ENCODE measurements at places on chromosomes 6 and 20.

DNA sequence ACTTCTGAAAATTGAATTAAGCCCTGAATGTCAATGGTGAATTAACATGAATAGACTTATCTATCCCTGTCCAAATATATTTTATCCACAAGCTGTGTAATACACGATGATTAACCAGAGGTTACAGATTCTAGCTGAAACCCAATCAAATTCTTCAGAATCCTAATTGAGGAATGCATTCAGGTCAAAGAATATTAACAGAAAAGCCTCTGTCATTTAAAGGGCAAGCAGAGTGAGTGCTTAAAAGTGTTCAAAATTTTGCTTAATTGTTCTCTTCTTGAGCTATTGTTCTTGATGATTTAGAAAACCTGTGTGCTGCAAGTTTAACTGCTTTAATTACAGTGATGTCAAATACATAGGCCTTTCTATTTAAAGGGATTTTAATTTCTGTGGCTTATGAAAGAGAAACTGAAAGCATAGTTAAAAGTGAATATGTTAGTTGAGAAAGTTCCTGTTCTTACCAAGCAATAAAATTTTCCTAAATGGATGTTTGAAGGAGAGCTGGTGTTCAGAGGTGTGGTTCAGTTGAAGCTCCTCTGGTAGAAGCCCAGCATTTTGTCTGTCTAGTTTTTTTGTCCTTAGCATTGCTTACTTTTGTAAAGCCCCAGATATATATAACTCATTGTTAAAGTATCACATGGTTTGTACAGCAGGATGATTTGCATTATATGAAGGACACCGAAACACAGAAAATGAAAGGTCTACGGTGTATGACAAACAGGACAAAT, 466.3 kb upstream of the PLCB4 start:
- DNase-seq = no peak

DNA sequence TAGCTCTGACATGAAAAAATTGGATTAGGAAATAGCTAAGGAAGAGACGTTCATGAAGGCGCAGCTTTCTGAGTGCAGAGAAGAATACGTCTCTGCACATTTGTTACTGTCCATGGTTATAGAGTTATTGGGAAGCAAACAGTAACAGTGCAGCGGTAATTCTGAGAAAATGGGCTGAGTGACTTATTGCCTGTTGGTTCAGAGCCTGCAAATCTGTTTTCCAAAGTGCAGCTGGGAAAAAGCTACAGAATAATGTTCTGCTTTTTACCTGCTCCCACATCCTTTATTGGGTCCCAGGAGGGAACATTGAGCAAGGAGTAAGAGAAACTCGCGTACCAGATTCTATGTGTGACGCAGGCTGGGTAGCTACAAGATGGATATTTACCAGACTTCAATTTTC, 160.2 kb downstream of the BTBD3 start:
- DNase-seq = no peak

DNA sequence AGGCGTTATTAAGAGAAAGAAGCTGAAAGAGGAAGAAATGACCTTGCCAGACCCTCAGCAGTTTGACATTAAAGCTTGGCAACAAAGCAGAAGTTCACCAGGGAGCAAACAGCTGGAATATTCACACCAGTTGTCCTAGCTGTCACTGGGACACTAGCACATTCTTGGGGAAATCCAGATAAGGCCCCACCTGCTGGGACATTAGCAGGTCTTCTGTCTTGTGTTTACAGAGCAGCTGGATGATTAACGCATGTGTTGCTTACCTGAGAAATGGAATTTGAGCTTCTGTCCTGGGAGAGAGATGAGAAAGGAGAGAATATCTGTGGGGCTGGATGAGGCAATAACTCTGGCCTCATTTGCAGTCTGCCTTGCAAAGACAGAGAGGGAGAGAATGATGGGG, 137.6 kb upstream of the RIN2 start:
- no peak for DNase-seq

GRCh38 chr6:32167761-32168262, 3.4 kb downstream of the EGFL8 start:
- no peak for DNase-seq

GRCh38 chr20:48949304-48950170, 28.0 kb downstream of the ARFGEF2 start:
- no peak for DNase-seq

DNA sequence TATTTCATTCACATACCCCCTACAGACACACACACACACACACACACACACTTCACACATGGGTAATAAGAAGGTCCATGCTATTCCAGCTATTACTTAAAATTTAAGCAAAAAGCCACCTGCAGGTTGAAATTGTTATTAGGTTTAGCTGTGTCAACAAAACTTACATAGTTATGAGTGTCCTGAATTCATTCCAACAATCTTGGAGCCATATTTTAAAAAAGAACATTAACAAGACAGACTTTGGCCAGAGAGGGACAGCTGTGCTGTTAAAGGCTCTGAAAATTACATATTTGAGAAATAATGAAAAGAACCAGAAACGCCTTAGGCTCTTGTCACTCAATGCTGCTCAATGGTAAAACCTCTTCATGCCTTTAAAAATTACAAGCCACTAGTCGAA, 455.3 kb downstream of the EPM2A start:
- no peak for DNase-seq

GRCh38 chr6:7467007-7467897, 74.2 kb upstream of the DSP start:
- no peak for DNase-seq

DNA sequence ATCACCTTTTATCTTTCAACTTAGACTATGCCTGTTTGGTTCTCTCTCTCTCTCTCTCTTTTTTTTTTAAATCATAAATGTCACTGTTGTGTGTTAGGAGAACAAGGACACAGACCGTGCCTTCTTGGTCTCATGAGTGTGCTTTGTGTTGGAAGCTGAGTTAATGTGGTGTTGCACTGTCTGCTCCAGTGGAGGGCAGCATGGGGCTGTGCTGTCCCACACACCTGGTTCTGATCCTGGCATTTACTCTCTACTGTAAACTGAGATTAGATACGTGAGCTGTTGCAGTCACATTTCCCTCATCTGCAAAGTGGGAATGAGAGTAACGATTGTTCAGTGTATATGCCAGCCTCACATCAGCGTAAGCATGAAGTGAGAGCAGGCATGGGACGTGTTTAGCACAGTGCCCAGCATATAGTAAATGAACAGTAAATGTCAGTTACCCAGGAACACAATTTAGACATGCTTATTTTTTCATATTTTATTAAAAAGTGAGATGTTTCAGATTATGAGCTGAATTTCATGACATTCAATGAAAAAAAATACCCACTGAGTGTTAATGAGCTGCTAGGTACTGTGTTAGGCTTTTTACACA, 161.1 kb downstream of the FARS2 start:
- no peak for DNase-seq

DNA sequence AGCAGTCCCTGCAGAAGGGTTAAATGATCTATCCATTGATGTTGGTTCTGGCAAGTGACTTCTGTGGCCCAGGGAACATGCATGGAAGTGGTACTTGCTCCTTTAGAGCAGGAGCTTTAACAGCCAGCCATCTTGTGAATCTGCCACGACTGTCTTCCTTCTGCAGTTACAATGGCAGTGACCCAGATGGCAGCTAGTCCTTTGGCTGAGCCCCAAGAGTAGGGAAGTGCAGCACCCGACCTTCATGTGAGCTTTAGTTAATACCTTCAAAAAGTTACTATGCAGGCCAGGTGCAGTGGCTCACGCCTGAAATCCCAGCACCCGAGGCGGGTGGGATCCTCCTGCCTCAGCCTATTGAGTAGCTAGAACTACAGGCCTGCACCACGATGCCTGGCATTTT, 66.4 kb downstream of the POPDC3 start:
- no peak for DNase-seq

DNA sequence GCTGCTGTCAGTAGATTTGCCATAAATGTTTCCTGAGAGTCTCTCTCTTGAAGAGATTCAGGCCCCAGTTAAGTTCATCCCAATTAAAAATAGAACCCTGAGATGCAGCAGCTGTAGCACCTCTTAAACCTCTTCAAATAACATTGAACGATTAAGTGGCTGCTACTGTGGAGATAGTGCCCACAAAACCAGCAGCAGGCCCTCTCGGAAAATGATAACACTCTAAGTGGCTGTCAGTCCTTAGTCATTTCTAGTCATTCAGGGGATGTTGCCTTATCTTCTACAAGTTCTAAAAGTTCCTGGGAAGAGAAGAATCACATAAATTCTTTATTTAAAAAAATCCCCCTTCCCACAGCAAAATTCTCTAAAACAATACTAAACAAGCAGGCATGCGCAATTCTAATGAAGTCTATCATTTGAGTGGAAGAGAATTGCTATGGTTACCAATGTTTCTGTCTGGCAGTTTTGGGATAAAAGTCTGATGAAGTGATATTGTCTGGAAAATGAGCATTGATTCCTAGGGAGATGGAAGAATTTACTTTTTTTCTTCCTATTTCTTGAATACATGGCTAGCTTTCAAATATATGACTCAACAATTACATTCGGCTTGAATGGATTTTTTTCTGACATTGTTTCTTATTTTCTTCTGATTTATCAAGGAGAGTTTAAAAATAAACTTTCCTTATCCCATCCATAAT, 131.9 kb downstream of the TRMT11 start:
- no peak for DNase-seq

GRCh38 chr20:5735845-5736510, 14.2 kb upstream of the SHLD1 start:
- DNase-seq = no peak

DNA sequence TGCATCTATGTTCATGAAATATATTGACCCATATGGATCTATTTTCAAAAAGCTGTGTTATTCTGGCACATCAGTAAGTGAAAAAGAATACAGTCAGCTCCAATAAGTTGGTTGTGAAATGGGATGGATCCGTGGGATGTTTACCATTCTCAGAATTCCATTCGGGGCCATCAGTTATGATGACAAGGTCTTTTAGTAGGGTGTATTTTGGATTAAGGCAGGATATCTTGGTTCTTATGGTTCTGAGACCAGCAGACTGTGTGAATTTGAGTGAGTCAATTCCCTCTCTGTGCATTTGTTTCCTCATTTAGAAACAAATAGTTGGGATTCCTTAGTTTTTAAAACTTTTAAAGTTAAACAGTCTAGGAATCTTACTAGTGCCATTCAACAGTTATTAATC, 287.4 kb downstream of the CD109 start:
- DNase-seq = no peak

DNA sequence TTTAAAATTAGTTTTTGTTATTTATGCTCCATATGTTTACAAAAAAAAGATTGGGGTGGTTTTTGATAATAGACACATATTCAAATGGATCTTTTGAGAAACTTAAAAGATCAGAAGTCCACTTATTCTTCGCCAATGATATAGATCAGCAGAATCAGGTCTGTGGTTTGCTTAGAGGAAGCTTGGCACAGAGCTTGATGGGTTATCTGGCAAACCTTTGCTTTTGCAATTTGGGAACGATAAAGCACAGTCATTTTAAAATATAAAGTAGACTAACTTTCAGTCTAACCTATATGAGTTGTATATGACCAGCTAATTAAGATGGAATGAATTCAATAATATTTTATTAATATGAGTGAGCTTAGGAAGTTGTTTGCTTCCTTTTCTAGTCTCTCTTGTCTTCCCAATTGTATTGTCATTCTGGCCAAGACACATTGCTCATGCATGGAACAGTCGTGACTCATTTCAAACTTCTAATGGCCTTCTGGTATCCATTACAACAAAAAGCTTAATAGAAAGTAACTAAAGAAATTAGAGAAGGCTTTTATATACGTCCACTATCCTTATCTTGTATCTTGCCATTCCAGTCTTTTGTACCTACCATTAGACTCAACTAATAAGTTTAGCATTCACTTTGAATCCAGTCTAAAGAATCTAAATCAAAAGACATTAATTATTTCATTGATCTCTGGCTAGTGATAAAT, 118.7 kb downstream of the TBX18 start:
- no peak for DNase-seq

DNA sequence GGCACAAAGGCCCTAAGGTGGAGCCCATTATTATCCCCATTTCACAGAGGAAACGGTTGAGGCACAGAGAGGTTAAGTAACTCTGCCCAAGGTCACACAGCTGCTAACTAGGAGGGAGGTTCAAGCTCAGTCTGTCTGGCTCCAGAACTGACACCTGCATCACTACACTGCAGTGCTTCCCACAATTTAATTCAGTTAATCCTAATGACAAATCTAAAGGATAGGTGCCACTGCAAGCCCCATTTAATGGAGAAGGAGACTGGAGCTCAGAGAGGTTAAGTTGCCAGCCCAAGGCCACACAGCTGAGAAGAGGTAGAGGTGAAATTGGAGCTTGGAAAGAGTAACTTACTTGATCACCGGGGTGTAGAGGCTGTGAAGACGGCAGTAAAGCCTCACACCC, 148.8 kb downstream of the PREX1 start:
- DNase-seq = no peak

- no peak for DNase-seq
These were observed 9.3 kb upstream of the DTD1 start for GRCh38 chr20:18578581-18578980.

DNA sequence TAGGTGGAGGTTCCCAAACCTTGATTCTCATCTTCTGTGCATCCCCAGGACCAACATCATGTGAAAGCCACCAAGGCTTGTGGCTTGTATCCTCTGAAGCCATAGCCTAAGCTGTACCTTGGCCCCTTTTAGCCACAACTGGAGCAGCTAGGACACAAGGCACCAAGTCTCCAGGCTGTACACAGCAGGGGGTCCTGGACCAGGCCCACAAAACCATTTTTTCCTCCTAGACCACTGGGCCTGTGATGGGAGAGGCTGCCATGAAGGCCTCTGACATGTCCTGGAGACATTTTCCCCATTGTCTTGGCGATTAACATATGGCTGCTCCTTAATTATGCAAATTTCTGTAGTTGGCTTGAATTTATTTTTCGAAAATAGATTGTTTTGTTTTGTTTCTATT, 114.8 kb upstream of the LAMA2 start:
- DNase-seq = no peak

- no peak for DNase-seq
These were observed 49.0 kb downstream of the PTPRT start for GRCh38 chr20:43140726-43141125.

- DNase-seq = no peak
These were observed 34.1 kb upstream of the TBC1D7 start for GRCh38 chr6:13362412-13362811.

DNA sequence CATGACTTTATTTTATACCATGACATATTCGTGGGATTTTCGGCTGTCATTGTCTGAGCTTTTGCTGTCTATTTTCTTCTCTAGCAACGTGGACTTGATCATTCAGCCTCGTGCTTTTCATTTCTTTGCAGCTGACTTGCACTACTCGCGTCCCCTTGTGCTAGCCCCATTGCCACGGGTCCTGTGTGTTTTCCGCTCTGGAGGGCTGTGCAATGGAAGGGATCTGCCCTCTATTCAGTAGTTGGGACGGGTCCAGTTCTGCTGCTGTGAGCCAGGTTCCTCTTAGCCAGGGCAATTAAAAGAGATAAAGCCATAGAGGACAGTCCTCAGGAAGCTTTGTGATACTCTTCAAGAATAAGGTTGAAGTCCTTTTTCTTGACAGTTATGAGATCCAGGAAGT, 17.6 kb downstream of the NEDD9 start:
- DNase-seq = no peak

- DNase-seq = no peak
These were observed 144.3 kb upstream of the MLN start for GRCh38 chr6:33947916-33948594.

- no peak for DNase-seq
These were observed 51.6 kb upstream of the POU3F2 start for GRCh38 chr6:98782772-98783171.

GRCh38 chr6:38068854-38069590, 249.5 kb downstream of the ZFAND3 start:
- DNase-seq = no peak

- DNase-seq = no peak
These were observed 359.8 kb upstream of the CDH4 start for GRCh38 chr20:60892095-60892813.
